Stimulated activated CD8-positive, alpha-beta memory T cell treated with anti-CD3 and anti-CD28 coated beads, Interleukin-4, amount 100 ng/mL, for 4 hours (primary cell): ENCODE measurements at places on chromosomes 13 and 19.

DNA sequence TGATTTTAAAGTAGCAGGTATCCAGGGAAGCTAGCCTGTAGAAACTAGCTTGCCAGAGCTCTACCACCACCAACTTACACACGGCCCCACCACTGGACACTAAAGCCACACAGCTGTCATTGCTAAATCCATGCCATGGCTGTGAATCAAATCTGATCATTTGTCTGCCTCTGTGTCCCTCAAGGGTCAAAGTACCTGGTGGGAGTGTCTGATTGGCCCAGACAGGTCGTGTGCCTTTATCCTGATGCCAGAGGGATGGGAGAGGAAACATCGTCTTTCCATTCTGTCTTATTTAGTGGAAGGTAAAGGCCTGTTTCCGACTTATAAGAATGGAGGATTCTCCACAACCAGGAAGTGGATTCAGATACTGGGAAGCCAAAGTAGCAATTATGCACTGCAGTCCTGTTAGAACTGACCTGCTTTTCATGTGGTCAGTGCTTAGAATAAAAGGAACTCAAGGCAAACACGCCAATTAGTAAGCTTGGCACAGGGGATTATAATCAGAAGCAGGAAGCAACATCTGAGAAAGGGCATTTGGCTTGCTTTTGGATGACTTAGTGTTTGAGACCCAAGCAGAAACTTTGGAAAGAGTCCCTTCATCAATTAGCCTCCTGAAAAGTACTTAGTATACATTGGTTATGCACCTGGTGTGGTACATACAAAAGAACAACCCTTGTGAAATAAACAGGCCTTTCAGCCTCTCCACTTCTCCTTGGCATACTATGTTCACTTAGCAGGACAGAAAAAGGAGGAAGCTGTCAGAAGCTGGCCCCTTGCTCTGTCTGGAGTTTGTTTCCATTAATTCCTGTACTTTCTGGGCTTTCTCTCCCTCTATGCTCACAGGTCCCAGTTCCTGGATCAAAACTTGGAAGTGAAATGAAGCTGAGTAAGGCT lies 192.4 kb downstream of the NUFIP1 start:
- no peak for DNase-seq

GRCh38 chr19:17496337-17496997 lies 15.0 kb upstream of the PGLS start:
- DNase-seq, result peak; percentile 57

DNA sequence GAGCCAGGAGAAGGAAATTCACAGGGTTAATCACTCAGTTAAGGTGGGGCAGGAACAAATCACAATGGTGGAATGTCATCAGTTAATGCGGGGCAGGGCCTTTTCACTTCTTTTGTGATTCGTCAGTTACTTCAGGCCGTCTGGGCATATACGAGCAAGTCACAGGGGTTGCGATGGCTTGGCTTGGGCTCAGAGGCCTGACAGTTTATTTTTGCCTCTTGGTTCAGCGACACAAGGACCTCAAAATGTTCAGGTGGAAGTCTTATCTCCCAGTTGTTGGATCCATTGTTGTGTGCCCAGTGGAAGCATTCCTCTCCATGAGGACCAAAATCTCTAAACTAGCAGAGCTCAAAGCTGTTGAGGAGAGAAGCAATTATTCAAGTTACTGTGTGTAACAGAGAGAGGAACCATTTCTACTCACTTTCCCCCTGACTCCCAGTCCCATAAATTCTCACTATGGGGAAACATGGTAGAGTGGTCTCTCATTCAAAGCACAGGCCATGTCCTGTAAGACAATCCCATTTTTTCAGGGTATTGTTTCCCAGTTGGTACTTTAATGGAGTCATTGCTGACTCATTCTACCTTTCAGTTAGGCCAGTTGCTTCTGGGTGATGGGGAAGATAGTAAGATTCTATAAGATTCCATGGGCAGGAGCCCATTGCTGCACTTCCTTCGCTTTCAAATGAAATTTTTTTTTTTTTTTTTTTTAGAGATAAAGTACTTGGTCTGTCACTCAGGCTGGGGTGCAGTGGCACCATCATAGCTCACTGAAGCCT lies 8.8 kb upstream of the COX7A1 start:
- DNase-seq, result no peak

DNA sequence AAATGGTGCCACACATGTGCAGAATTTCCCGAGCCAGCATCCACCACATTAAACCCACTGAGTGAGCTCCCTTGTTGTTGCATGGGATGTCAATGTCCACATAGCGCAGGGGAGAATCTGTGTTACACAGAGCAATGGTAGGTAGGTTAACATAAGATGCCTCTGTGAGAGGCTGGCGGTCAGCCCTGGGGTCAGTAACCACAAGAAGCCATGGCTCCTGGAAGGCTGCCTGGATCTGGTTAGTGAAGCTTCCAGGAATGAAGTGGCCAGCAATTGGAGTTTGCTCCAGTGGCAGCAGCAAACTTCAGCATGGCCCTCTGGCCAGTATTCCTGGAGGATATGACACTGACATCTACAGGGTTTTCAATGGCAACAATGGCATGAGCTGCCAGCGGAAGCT lies 37.0 kb upstream of the PCDH9 start:
- no peak for DNase-seq

GRCh38 chr13:109516186-109516585 lies 270.2 kb downstream of the IRS2 start:
- DNase-seq, result no peak

DNA sequence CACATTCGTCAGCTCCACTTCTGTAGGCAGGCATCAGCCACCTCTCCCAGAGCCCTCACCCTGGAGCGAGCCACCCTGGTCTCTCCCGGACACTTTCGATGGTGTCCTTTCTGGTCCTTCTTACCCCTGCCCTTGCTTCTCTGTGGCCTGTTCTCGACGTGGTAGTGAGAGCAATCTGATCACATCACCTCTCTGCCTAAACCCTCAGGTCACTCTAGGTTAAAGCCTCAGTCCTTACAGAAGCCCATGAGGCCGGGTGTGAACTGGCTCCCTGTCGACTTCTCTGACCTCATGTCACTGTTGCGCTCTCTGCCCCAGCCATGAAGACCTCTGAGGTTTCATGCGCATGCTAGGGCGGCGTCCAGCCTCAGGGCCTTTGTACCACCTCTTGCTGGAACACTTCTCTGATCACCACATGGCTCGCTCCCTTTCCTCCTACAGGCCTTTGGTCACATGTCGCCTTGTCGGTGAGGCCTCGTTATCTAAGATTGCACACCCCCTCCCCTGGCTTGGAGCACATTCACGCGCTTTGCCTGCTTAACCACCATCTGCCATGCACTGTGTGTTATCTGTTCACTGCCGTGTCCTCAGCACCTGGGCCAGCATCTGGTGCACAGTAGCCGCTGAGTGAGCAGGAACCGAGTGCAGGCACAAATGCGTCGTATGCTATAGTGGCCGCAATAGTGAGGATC lies 101.5 kb downstream of the DPF1 start:
- no peak for DNase-seq

- no peak for DNase-seq
Measured at GRCh38 chr19:54014920-54015560, 23.6 kb downstream of the CACNG6 start.

DNA sequence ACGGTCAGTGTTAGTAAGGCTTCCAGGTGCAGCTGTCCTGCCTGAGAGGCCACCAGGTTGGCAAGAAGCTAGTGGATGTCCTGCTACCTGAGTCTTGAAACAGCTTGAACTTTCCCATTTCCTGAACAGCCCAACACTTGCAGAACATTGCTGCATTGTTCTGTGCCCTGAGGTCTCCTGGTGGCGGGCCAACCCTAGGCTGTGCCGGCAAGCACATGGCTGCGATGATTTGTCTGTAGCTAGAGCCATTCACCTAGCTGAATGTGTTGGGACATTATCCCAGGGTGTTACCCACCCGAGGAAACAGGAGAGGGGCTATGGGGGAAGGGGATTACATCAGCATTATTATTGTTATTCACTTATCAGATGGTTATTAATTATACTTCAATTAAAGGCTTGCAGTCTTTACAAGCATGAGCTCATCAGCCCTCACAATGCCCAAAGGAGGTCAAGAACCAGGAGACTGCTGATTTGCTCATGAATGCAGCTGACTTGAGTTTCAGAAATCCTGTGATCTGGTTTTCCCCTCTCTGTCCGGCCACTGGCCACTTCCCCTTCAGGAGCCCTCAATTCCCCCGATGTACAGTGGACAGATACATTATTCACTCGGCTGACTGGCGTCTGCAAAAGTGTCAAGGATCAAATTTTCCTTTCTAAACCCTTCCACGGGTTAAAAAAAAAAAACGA lies 187.6 kb upstream of the TSC22D1 start:
- no peak for DNase-seq

GRCh38 chr19:40165362-40165937 lies 25.8 kb upstream of the MAP3K10 start:
- DNase-seq, result peak; percentile 19

DNA sequence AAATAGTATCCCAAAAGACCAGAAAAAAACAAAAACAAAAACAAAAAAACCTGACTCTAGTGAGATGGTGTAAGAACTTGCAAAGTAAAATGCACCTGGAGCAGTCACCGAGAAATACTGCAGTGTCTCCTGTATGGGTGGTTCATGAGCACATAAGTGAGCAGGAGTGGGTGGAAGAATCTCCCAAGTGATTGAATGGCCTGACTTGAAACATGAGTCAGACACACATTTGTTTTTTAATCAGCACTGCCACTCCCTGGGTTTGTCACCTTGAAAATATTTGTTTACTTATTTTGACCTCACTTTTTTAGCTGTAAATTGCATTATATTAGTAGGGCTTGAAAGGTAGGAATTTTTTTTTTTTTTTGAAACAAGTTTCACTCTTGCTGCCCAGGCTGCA lies 2.0 kb downstream of the ZNF431 start:
- no peak for DNase-seq

DNA sequence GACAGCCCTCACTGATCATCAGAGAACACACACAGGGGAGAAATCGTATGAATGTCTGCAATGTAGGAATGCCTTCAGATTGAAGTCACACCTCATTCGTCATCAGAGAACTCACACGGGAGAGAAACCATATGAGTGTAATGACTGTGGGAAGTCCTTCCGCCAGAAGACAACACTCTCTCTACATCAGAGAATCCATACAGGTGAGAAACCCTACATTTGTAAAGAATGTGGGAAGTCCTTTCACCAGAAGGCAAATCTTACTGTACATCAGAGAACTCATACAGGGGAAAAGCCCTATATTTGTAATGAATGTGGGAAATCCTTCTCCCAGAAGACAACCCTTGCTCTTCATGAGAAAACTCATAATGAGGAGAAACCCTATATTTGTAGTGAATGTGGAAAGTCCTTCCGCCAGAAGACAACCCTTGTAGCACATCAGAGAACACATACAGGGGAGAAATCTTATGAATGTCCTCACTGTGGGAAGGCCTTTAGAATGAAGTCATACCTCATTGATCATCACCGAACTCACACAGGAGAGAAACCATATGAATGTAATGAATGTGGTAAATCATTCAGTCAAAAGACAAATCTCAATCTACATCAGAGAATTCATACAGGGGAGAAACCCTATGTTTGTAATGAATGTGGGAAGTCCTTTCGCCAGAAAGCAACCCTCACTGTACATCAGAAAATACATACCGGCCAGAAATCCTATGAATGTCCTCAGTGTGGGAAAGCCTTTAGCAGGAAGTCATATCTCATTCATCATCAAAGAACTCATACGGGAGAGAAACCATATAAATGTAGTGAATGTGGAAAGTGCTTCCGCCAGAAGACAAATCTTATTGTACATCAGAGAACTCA lies 32.5 kb downstream of the ZNF567 start:
- no peak for DNase-seq

- no peak for DNase-seq
Measured at GRCh38 chr13:62280590-62280989, 864.9 kb upstream of the PCDH20 start.

GRCh38 chr13:103523858-103524257 lies 457.6 kb upstream of the SLC10A2 start:
- DNase-seq, result no peak
